ENCODE measurements at places on chromosomes 12 and 14. TPM values are rescaled to one million over a fixed set of nuclear protein-coding genes. Genes with fewer than 3 reads are reported as not detected.

SH2B3 gene
- polyA plus RNA-seq: 18.8 TPM

CRIP1 gene
- polyA plus RNA-seq: 27.1 TPM

DNA sequence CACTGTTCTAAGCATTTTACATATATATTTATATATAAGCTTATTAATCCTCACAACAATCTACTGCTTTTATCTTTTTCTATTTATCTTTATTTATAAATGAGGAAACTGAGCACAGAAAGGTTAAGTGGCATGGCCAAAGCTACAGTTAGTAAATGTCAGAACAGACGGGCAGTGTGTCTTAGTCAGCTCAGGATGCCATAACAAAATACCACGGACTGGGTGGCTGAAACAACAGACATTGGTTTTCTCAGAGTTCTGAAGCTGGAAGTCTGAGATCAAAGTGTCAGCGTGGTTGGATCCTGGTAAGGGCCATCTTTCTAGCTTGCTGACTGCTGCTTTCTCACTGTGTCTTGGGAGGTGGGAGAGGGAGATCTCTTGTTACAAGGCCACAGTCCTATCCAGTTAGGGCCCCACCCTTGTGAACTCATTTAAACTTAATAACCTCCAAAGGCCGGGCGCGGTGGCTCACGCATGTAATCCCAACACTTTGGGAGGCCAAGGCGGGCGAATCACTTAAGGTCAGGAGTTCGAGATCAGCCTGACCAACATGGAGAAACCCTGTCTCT lies 19.8 kb downstream of the RPGRIP1 start:
- no peak for DNase-seq

DNA sequence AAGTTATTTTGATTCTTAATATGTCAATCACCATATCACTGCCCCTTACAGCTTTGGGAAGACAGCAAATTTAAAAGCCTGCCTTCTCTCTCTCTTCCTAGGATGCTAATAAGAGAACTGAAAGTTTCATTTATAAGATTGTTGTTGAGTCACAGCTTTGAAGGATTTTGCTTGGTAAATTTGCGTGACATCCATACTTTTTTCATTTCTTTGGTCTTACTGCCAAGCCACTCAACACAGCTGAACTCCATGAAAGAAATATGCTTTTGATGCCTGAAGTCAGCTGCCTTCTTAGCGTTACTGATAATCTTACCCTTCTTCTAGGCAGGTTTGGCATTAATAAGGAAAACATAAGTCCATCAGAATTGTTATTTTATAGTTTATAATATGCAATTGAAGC lies 155.0 kb downstream of the CRADD start:
- no peak for DNase-seq

DNA sequence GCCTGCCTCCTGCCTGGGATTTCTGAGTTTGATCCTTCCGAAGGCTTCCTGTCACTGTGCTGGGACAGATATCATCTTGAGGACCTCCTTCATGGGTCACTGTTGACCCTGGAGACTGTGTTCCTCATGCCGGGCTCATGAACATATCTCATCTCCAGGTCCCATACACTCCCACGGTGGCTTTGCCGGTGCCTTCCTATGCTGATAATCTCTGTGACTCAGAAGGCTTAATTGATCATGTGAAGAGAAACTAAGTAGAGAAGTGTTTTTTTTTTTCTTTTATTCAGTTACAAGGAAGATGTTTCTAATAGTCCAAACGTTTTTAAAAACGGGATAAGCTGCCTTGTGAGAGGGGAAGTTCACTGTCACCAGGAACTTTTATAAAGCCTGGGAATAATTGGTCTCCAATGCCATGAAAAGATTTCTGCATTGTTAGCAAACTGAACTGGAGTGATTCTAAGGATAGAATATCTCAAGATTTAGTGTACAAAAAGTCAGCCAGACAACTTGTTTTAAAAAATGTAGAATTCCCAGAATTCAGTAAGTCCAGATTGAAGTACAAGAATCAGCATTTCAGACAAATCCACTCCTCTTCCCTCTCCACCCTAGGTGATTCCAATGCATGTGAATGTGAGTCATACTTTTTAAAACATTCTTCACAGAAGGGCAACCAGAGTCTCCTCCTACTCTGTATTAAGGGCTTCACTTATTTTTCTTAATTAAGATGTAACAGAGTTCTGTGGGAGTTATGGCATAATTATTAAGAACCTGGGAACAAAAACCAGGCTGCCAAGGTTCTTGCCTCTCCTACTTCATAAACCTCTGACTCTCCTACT lies 139.8 kb upstream of the LGR5 start:
- no peak for DNase-seq

PNN gene
- polyA plus RNA-seq: 189 TPM

DNA sequence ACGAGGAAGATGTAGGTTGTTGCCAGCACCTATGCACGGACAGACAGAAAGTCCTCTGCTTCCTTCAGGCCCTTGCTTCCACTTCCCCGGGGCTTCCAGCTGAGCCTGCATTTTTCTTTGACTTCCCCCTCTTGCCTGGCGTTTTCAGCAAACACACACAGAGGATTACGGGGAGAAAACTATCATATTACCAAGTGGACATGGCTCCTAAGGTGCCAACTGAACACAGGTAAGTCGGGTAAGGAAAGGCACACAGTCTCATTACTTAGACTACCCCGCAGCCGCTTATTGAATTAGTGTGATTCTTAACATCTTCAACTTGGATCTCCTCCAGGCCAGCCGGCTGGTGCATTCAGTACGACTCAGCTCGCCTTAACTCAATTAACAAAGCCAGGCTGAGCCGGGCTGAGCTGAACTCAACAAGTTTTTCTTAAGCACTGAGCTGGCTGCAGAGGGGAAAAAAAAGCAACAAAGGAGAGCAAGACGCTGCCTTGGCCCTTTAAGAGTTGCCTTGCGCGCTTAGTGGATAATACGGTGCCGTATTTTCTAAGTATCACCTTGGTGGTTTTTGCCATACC lies 19.2 kb upstream of the MAP1LC3B2 start:
- DNase-seq: peak; percentile 79

DNA sequence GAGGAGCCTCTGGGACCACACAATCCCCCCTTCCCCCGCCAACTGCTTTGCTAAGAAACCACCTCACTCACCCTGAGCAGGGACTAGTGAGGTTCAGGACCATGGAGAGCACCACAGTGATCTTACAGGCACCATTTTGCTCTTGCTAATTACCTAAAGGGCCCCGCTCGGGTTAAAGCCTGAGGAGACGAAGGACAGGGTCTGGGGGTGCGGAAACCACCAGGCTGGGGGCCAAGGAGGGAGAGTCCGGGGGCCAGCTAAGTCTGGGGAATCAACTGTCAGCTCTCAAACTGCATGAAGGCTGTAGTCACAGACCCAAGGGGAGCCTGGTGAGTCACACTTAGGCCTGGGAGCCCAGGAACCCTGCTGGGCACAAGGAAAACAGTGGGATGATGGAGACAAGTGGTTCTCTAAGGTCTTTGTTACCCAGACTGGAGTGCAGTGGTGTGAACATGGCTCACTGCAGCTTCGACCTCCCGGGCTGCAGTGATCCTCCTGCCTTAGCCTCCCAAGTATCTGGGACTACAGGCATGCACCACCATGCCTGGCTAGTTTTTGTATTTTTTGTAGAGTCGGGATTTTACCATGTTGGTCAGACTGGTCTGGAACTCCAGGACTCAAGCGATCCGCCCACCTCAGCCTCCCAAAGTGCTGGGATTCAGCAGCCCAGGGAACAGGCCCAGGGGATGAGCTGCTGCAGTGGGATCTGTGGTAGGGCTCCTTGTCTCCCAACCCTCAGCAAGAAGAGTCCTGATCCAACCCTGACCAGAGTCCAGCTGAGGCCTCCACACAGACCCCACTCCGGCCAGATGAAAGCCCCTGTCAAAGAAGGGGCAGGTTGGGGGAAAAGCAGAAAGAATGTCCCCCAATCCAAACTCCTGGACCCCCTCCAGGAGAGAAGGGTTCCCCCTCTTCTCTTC lies 98.8 kb downstream of the CALM1 start:
- peak; percentile 83 for DNase-seq

MSI1 gene
- polyA plus RNA-seq: 19.7 TPM

- DNase-seq: peak; percentile 84
Observed at GRCh38 chr14:73644531-73645247, at the start of gene DNAL1. TSS of gene DNAL1 (plus strand) at chr14:73644986. CDS start at chr14:73645040, 54 bp downstream.

DNA sequence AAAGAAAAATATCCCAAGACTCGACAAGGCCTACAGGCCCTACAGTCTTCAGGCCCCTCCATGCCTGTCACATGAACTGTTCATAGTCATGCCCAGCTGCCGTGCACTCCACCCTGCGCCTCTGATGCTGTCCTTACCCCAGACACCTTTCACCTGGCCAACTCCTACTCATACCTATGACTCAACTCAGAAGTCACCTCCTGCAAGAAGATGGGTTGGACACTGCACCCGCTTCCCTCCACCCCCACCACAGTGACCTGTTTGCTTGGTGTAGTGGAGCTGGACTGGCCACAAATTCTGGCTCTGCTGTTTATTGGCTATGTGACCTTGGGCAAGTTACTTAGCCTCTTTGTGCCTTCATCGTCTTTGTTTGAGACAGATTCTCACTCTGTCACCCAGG lies 56.2 kb downstream of the PHETA1 start:
- no peak for DNase-seq

DNA sequence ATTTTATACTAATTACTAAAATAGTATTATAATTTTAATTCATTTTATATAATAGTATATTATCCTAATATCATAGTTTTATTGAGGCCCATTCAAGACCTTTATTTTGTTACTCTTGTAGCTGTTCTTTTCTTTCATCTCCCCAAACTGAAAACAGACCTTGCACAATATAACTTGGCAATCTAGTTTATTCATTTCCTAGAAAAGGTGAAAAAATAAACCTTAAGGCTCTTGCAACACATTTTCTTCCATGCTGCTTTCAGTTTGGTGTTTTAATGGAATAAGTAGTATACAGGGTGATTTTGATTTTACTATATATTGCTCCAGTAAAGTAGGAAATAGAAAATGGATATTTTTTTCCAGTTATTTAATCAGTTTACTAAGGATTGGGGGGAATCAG lies 174.0 kb downstream of the SLC2A13 start:
- no peak for DNase-seq

PPM1A gene
- 82.6 TPM for polyA plus RNA-seq

- no peak for DNase-seq
Observed at GRCh38 chr12:9829982-9830381, 2.7 kb downstream of the KLRF1 start.

- no peak for DNase-seq
Observed at GRCh38 chr14:92965281-92965680, 42.3 kb downstream of the CHGA start.

MDGA2 gene
- 1.8 TPM for polyA plus RNA-seq

DNA sequence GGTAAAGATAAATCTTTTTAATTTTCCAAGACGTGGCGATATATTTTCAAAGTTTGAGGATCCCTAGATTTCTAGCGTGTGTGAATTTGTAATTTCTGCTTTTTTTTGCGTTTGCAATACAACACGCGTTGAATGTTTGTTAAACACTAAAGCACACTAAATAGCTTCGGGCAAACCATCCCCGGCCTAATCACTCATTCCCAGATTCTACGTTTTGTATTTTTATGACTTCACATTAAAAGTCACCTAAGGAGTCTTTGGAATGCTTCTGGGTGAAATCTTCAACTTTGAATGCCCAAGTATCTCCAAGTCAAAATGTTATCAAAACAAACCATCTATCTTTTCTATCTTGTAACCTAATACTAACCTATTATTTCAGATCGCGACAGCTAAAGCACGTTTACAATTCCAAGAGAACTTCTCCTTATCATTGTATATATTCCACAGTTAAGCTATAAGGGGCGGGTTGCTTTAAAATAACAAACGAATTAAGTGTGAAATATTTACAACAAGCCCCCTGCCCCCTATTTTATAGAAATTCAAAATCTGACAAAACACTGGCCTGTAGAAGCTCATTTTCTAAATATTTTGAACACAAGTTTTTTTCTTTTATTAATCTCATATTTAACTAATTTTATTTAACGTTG lies 1.1 kb downstream of the ALX1 start:
- DNase-seq: no peak

DNA sequence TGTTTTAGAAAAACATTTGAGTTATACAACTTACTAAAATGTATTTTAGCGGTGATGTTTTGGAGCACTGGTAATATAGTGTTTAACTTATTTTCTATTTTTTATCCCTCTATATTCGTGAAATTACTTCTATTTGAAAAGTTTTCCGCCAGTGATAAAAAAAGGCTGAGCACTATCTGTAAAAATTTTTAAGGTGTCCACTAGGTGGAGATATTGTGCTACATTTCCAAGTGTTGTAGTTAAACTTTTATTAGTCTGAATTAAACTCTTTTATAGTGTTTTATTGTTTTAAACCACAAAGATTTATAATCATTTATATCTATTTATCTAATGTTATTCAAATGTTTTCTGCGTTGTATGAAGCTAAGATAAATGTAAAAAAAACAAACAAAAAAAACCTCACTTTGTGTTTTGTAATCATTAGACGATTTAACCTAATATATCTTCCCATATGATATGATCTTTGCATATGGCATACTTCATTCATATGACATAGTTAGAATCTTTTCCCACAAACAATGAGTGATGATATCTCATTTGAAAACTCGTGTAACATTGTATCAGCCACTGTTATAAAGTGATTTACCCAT lies 11.8 kb downstream of the ALG10B start:
- DNase-seq: peak; percentile 19

IQSEC3 gene
- polyA plus RNA-seq: 5.8 TPM

GRCh38 chr12:57765698-57766463 lies 997 bp downstream of the CYP27B1 start:
- no peak for DNase-seq

DNA sequence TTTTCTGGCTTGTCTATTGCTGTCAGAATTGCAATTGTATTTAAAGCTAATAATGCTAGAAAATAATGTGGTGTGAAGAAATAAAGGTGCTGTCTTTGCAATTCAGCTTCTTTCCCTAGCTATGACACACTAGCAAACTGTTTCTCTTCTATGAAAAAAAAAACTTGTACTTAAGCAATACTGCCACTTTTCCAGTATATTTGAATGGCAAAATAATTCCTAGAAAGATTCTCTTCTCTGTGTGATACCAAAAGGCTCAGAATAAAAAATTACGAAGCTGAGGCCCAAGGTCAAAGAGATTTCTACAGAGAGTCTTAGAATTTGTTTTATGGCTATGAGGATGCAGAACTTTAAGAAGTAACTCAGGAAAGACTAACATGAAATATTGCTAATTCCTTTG lies 235.5 kb downstream of the ADAMTS20 start:
- DNase-seq: no peak

All from right renal pelvis (tissue), 4 donors.